ENCODE measurements at places on chromosomes 7 and 10.

DNA sequence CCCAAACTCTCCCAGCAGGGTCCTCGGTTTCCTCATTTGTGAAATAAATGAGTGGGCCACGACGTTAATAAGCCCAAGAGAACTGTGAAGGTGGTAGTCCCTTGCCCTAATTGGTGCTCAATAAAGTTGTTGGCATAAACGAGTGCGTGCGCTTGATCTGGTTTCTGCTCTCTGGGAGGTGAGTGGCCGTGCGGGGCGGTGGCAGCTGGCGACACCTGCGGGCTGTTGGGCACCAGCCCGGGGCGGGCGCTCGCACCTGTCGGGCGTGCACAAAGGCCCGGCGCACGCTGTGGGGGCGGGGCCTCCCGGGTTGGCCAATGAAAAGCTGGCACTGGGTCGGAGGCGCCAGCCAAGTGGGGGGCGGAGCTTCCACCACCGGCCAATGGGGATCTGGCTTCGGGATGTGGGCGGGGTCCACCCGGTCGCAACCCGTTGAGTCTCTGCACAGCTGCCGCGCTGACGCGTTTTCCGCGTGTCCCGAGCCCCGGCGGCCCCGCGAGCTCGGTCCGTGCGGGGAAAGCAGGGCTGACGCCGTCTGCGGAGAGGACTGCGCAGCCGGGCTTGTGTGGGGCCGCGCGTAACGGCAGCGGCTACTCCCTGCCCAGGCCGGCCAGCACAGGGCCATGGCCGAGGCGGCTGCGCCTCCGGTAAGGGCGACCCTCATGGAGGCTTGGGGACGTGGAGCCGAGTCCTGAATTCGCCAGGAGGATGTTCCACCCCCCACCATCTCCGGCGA is 23.0 kb downstream of the ZNF783 start:
- peak; percentile 93 for DNase-seq

DNA sequence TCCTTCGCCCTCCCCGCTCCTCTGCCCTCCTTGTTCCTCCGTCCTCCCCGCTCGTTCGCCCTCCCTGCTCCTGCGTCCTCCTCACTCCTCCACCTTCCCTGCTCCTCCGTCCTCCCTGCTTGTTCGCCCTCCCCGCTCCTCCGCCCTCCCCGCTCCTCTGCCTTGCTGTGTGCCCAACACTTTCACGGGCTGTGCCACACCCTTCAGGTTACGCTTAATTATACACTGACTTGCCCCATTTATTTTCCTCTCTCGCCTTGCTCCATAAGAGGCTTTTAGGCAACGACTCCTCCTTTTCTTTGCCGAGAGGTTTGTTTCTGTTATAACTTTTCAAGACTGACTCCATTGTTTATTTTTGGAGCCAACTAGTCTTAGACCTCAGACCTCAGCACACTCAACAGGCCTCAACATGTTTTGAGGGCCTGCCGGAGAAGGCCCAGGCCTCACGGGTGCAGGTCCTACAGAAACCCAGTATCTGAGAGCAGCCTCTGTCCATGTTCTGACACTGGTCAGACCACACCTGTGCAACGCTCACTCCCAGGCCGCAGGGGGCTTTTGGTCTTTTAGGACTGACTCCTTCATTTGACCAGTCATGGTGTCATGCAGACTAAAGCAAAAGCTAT is 18.2 kb upstream of the PRKAG2 start:
- no peak for DNase-seq

DNA sequence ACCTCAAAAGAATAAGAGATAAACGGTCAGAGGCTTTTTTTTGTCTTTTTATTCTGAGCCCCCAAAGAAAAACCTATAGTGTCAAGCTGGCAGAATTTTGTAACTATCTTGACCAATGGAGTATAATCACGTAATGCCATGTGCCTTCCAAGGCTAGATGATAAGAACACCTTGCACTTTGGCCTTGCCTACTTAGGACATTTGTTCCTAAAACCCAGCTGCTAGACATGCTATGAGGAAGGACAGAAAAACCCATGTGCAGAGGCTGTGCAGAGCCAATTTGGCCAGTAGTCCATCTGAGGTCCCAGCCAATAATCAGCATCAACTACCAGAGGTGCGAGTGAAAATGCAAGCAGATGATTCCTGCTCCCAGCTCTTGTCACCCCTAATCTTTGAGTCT is 69.9 kb downstream of the EPDR1 start:
- no peak for DNase-seq

DNA sequence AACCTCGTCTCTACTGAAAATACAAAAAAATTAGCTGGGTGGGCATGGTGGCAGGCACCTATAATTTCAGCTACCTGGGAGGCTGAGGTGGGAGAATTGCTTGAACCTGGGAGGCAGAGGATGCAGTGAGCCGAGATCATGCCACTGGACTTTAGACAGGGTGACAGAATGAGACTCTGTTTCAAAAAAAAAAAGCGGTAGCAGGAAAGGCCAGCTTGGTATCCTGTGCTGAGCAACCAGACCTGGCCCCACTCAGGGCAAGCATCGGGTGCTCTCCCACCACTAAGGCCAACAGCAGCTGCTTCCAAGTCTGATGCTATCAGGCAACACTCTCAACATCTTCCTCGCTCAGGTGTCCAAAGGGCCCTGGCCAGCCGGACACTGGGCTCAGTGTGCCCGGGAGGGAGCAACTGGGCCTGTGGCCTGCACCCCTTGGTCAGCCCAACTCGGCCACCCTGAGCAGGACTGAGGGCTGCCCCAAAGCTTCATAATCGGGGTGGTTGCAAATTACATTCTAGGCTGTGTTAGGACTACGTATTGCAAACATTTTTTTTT is 44.3 kb upstream of the MSMB start:
- no peak for DNase-seq

DNA sequence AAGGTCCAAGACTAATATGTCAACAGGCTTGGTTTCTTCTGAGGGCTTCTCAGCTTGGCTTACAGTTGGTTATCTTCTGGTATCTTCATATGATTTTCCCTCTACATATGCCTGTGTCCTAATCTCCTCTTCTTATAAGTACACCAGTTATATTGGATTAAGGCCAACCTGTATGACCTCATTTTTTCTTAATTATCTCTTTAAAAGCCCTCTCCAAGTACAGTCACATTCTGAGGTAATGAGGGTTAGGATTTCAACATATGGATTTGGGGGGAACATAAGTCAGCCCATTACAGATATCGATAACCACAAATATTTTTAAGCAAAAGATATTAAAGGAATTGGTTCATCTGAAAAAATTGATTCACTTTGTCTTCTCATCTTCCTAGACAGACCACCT is 49.2 kb downstream of the IQUB start:
- DNase-seq, result no peak

DNA sequence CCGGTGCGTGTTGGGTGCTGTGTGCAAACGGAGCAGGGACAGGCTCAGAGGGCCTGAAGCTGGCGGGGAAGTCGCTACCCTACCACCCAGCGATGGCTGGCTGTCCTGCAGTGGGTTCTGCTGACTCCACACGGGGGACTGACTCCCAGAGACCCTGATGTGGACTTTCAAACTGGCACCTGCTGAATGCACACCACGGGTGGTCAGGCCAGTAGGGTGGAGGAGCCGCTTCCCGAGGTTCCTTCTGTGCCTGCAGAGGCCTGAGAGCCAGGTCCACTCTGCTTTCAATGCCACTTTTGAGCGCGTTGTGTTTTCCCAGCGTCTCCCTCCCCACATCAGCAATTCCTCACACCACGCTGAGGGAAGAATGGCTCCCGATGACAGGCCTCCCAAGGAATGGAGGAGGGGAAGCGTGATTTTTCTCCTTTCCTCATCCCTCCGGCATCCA is 135.3 kb downstream of the ADARB2 start:
- DNase-seq, result no peak

DNA sequence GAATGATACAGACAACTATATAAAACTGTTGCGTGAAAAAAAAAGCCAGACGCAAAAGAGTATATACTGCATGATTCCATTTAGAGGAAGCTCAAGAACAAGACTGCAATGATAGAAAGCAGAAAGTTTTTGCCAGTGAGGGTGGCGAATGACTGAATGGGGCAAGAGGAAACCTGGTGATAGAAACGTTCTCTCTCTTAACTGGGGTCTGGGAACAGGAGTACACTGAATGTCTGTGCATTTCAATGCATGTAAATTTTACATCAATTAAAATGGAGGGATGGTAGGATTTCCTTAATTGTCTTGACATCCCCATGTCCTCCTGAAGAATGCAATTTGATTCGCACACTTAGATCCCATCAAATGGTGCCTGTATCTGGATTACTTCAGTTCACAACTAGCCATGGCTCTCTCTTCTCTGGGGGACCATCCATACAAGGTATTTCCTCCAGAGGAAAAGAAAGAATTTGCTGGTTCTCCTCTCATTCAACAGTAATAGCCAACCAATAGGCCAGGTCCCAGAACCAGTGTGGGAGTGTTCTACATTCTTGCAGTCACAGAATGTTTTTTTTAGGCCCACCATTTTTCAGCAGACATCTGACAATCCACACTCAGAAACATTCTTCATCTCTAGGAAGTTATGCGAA is 221.0 kb upstream of the KLF14 start:
- no peak for DNase-seq

DNA sequence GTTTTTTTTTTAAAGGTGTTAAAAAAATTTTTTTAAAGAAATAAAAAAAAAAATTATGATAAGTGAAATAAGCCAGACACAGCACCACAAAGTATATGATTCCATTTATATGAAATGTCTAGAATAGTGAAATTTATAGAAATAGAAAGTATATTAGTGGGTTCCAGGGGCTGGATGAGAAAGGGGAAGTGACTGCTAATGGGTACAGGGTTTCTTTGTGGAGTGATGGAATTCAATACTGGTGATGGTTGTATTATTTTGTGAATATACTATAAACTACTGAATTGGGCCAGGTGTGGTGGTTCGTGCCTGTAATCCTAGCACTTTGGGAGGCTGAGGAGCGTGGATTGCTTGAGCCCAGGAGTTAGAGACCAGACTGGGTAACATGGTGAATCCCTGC is 82.2 kb downstream of the KBTBD2 start:
- no peak for DNase-seq

- no peak for DNase-seq
Observed at GRCh38 chr10:130459011-130459410, 322.8 kb downstream of the GLRX3 start.

DNA sequence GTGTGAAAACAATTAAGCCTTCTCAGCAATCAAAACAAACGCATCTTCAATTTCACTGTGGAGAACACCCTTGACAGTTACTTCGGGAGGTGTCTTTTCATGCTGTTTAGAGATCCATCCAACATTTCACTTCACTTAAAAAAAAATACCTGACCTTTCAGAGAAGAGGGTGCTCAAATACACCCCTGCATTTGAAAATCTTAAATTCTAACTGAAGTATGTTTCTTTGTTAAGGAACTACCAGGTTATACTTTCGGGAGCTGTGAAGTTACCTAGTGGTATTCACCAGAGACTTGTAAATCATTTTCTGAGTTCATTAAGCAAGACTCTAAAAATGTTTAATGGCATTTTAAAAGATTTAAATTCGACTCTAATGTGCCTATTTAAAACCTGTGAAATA is 38.8 kb downstream of the CNPY1 start:
- no peak for DNase-seq

- DNase-seq, result no peak
Observed at GRCh38 chr7:47578579-47579270, 3.2 kb downstream of the TNS3 start.

- no peak for DNase-seq
Observed at GRCh38 chr7:140238778-140239652, 62.2 kb upstream of the KDM7A start.

- no peak for DNase-seq
Observed at GRCh38 chr7:46391231-46392201, 470.4 kb upstream of the IGFBP3 start.

DNA sequence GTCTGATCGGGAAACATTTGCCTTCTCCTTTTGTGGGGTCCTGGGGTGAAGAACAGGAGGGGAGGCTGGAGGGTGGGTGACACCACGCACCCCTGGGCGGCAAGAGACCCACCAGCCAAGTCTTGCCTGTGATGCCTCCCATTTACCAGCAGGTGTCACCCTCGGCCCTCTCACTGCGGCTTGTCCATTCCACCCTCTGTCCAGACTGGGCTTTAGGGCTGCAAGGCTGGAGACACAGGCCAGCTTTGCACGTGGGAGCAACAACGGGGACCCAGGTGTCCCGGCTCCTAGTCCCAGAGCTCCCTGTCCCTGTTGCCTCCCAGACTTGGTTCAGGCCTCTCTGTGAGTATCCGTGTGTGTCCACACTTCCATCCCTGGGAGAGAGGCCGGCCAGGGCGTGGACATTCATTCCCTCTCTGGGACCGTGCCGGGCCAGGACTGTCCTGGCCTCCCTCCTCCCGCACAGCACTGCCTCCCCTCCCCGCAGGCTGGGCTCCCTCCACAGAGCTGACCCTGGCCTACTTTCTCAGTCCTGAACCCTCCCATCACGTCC is 36.2 kb upstream of the GTF2IRD1 start:
- DNase-seq, result peak; percentile 27

DNA sequence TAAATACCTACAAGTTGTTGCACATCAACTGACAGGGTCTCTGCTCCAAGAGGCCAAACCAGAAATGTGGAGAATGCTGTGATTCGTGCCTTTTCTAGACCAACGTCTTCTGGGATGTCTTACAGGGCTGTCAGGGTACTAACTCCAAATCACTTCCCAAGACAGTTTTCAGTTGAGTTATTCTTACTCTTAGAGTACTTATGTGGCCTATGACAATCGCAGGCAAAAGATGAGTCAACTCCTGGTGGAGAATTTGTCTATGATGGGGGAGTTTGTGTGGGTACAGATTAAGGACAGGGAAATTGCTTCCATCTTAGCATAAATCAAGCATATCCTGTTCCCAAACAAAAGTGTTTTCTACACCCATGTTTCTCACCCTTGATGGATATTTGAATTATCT is 734.8 kb downstream of the TNS3 start:
- DNase-seq, result no peak

DNA sequence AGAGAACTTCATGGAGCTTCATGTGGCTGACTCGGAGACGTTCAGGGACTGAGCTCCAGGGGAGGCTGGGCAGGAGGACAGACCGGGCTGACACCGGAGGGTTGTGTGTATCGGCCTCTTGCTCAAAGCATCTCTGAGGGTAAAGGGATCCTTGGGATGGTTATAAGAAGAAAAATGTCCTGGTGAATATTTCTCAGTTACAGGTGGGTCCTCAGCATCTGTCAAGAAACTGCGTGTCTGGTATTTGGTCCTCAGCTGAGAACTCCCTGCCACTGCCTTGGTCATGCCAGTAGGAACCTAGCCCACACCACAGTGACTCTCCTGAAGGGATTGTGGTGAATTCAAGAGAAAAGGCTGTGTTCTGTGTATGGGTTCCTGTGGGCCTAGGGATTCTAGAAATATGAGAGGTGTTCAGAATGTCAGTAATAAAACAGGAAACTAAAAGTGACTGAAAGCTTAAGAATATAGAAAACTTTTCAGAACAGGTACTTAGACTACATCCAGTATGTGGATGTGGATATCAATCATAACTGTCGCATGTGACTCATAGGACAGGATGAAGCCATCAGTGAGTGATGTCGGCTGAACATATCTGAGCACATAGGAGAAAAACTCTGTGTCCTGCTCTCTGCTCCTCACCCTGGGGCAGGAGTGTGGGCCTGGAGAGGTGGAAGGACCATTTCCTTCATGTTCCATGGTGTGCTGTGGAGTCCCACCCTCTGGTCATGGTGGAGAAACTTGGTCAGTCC is 28.4 kb downstream of the MBL2 start:
- no peak for DNase-seq

Data from stimulated activated CD8-positive, alpha-beta memory T cell treated with anti-CD3 and anti-CD28 coated beads, Interleukin-7, amount 100 ng/mL, for 24 hours (primary cell).